NCI-H510A treated with DMSO at 0.1 percent for 48 hours (cell line): ENCODE measurements at places on chromosomes 3 and 15.

- DNase-seq = no peak
Measured at GRCh38 chr3:115695090-115695489, 71.8 kb downstream of the GAP43 start.

DNA sequence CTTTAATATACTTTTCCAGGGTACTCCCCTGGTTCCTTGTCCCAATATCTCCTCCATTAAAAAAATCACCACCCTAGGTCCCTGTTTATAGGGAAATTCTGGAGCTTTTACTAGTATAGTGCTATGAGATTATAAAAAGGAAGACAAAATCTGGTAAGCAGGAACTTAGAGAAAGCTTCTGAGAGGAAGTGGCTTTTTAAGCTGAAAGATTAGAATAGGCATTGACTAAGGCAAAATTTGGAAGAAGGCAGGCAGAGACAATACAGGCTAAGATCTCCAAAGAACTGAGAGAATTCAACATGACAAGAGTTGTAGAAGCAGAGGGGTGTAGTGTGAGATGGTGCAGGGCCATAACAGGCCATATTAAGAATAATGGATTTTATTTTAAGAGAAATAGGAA, 25.8 kb downstream of the SGO1 start:
- DNase-seq = no peak

DNA sequence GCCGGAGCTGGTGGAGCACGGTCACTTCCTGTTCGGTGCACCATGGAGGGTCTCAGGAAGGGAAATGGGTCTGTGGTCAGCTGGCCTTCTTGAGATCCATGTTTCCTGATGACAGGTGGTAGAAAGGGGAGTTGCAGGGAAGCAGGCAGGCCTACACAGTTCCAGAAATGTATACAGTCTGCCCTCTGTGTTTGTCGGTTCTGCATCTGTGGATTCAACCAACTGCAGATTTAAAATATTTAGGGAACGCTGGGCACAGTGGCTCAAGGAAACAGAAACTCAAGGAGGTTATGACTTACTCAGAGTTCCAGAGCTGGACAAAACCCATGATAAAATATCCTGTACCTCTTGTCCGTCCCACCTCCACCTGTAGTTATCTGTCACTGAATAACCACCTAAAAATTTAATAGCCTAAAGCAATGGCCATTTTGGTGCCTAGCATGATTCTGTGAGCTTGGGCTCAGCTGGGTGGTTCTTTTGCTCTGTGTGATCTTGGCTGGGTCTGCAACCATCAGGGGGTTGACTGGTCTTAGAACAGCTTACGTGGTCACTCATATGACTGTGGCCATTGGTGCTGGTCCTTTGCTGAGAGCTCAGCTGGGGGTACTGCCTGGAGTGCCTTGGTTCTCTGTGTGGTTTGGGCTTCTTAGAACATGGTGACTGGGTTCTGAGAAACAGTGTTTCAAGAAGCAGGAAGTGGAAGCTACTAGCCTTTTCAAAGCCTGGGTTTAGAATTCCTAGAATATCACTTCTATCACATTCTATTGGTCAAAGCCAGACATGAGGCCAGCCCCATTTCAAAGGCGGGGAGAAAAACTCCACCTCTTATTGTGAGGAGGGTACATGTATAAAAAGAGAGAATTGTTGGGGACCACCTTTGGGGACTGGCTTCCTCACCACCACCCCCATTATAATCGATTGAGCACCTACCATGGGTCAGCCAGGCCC, 239.7 kb upstream of the BHLHE40 start:
- DNase-seq = no peak

DNA sequence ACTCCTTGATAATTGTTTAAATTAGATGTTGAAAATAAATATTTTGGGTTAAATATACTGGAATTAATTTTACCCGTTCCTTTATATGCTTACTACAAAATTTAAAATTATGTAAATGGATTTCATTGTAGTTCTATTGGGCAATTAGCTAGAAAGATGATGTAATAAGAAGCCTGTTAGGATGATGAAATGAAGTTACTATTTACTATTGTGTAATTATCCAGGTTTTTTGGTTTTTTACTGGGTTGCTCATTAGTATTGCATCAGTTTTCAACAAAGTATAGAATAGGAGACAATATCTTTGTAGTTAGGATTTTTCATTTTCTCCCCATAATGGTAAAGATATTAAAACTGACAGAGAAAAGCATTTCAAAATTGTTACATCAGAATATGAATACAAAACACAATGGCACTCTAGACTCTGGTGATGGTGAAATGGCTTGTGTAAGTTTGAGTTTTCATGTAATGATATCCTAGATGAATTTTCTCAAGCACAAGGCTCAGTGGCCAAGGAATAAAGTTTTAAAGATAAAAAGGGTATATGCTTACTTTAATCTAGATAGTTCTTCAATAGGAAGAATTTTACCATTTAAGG, 222.0 kb downstream of the P3H2 start:
- no peak for DNase-seq

DNA sequence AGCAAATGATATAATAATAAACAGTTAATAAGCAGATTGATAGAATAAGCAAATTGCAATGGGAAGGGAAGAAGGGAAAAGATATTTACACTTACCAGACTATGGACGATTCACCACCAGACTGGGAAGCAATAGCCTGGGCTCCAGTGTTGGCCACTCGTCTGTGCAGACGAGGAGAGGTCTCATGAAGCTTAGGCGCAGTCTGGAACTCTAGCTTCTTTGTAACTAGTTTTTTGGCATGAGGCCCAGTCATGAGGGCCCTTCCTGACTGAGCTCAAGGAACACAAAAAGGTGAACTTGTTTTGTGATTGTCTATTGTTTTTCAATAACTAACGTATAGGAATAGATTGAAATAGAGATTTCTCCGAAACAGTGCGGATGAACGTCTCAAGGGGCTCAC, 63.3 kb upstream of the GATM start:
- no peak for DNase-seq

DNA sequence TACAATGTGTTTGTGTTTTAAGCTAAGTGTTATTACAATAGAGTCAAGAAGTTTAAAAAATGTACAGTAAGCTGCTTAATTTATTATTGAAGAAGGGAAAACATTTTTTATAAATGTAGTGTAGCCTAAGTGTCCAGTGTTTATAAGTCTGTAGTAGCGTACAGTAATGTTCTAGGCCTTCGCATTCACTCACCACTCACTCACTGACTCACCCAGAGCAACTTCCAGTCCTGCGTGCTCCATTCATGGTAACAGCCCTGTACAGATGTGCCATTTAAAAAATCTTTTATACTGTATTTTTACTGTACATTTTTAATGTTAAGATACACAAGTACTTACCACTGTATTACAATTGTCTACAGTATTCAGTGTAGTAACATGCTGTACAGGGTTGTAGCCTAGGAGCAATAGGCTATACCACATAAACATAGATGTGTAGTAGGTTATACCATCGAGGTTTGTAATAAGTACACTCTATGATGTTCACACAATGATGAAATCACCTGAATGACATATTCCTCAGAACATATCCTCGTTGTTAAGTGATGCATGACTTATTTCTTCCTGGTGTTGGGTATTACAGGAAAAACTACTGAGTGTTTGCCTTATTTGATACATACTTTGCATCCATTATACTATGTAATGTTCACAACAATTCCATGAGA, 156.6 kb upstream of the NUDT16 start:
- no peak for DNase-seq

DNA sequence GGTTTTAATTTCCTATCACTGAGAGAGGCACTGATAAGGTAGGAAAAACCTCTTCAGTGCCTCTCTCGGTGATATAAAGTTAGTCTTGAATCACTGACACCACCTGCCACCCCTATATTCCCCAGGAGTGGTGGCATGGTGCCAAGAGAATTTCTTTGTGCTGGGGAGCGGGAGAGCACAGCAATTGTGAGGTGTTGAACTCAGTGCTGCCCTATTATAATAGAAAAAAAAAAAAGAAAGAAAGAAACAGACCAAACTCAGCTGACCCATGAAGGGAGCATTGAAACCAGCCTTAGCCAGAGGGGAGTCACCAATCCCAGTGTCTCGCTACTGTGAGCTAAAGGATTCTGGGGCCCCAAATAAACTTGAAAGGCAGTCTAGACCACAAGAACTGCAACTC, 201.4 kb upstream of the STT3B start:
- peak; percentile 1 for DNase-seq

DNA sequence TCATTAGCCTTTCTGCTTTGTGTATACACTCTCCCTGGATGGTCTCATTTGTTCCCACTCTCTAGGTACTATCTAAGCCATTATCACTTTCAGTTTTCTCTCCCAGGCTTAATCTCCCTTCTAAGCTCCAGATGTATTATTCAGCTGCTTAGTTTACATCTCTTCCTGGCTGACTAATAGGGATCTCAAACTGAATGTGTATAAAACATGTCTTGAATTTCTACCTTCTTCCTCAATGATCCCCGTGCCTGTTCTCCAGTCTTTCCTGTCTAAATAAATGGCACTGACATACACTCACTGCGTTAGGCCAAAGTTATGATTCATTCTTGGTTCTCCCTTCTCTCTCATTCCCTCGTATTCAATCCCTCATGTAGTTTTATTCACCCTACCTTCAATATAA, 127.3 kb downstream of the NR2F2 start:
- no peak for DNase-seq

GRCh38 chr3:12994357-12994606, 78.9 kb downstream of the IQSEC1 start:
- no peak for DNase-seq

DNA sequence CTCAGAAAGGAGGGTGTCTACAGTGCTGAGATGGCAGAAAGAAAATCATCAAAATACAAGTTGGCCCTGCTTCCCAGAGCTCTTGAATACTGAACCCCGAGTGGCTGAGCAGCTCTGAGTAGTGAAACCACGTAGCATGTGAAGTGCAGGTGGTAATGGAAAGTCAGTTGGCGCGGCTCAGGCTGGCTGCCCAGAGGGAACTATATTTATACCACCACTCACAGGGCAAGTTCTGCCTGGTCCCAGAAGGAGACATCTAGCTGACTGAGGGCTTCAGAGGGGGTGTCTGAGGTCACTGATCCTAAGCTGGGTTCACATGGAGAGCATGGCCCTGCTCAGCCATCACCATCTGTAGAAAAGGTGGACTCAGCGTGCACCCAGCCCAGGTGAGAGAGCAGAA, 129.6 kb upstream of the AGBL1 start:
- no peak for DNase-seq

DNA sequence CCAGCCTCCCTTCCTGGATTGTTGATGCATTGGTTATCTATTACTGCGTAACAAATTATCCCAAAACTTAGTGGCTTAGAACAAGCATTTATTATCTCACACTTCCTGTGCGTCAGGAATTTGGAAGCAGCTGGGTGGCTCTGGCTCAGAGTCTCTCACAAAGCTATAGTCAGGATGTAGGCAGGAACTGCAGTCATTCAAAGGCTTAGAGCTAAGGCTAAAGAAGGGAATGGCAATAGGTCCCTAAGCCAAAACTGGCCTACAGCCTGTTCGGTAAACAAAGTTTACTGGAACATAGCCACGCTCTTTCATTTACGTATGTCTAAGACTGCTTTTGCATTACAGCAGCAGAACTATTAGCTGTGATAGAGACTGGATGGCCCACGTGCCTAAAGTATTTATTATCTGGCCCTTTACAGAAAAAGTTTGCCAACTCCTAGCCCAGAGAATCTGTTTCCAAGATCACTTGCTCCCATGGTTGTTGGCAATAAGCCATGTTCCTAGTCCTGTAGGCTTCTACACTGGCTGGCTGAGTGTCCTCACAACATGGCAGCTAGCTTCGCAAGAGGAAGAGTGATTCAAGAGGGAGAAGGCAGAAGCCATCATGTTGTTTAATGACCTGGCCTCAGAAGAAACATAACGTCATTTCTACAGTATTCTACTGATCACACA, 132.4 kb downstream of the SNRK start:
- DNase-seq = no peak

DNA sequence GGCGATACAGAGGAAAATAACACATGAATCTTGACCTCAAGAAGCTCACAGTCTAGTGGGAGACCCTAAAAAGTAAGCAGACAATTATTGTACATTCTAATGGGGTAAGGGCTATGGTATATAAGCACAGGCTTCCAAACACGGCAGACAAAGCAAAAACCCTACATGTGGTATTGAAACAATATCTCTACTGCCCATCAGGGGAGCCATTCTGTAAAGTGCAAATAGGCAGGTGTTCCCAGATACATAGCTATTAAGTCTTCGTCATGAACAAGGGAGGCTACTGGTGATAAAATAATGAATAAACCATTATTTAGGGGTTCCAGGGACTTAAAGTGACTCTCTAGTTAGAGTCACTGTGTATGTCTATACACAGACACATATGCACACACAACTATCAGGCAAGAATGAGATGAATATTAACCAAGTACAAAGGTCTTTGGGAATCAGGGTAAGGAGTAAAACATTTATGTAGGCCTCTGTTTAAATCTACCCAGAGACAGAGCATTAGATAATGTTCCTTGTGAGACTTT, 38.7 kb upstream of the ASB14 start:
- DNase-seq = peak; percentile 38

- DNase-seq = no peak
Measured at GRCh38 chr15:95134431-95135110, 903.2 kb downstream of the MCTP2 start.

DNA sequence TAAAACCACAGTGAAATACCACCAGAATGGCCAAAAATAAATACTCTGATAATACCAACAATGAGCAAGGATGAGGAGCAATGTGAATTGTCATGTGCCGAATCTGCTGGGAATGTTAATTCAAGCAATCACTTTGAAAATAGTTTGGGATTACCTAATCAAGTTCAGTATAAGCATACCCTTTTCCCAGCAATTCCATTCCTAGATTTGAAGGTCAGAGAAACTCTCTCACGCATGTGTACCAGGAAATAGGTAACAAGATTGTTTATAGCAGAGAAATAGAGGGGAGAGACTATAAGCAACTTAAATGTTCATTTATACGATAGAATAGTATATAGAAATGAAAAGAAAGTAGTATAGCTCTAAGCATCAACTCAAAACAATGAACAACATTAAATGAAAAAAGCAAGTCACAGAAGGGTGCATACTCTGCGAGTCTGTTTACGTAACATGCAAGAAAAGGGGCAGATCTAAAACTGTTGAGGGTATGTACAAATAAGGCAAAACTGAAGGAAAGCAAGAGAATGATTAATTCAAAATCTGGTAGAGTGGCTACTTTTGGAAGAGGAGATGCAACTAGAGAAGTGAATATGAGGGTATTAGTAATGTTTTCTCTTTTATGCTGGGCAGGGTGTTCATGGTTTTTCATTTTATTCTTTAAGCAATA, 27.4 kb downstream of the TMOD3 start:
- no peak for DNase-seq

- DNase-seq = no peak
Measured at GRCh38 chr15:74895830-74896229, 6.0 kb downstream of the MPI start.

DNA sequence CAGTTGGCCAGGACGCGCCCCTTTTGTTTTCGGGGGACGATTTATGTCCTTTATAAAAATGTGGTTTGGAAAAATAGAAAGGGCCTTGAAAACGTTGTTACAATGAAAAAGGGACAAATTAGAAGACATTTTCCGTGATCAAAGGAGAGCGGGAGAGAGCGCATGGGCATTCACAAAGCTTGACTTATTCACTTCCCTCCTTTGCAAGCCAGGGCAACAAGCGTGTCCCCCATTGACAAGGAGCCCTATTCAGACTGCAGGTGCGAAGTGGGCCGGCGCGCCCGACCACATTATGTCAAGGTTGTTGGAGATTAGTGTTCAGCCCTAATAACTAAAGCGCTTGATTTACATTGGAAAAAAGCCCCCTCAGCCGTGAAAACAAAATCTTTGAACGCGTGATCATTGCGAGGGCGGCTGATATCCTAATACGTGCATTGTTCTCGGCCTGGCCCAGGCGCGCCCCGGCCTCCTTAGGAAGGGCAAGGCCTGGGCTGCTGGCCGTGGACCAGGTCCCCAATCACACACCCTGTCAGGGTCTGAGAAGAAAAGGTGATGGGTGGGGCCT, 25.9 kb downstream of the ZIC4 start:
- no peak for DNase-seq
